Fibroblast of skin of right quadriceps (primary cell): ENCODE measurements at places on chromosomes 6 and 20.

DNA sequence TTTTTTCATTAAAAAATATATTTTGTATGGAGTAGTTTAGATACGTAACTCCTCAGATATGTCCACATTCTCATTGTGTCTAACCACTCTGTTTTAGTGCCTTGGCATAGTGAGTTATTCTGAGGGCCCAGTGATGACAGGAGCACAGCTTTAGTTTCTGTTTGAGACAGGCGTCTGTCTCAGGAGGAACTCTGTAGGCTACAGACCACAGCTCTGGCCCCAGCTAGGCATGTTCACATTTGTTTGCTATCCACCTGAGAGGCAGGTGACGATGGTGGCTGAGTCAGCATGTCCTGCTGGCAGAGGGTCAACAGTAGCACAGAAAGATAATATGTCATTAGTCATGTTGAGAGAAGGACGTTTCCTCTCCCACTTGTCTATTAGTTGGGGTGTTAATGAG lies 16.3 kb downstream of the LRRC1 start:
- DNase-seq = peak; percentile 50

- no peak for DNase-seq
These were observed 188.2 kb downstream of the FNDC1 start for GRCh38 chr6:159357211-159357915.

DNA sequence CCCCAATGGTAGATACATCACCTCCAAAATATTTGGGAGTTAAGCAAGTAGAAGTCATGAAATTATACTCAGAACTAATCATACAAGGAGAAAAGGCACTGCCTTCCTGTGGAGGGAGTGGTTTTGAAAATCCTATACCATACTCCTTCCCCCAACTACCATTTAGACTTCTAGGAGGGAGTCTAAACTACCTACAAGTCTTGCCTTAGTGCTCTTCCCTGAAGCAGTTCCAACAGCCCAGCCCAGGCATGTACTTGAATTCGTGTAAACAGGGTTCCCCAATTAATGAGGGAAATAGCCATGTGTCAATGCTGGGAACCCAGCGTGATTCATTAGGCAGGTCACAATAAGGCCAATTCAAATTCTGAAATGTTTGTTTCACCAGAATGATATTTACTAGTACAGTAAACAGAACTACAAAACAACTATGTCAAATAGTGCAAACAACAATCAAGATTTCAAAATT lies 39.1 kb upstream of the SGK1 start:
- DNase-seq = no peak

DNA sequence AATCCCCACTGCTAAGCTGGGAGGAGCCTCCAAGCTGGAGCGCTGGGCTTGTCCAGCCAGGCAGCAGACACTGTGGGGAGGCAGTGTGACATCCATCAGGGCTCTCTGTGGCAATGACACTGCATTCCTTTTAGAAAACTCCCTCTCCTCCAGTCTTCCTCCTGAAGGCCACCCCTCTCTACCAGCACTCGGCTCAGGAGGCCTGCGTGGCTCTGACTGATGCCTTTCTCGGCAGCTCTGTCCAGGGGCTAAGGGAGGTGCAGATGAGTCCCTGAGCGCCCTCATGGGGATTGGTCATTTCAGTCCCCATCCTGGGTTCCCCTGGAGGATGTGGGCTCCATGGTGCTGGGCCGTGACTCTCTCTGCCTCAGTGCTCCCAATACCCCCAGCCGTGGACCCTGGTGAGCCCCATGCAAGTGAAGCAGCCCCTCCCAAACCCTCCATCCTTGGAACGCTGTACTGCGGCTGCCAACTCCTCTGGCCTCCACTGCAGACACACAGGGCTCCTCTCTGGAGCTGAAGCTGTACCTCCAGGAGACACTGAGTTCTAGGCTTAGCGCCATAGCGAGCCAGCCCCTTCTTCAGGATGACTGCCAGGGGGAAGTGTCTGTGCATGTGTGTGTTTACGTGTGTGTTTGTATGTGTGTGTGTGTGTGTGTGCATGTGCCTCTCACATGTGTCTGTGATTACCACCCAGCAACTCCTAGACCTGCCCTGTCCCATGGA lies 209.6 kb downstream of the ERMARD start:
- DNase-seq = no peak
